Stimulated activated CD4-positive, alpha-beta T cell treated with anti-CD3 and anti-CD28 coated beads, Interleukin-2, amount 100 ng/mL, for 24 hours (primary cell): ENCODE measurements at places on chromosomes 7 and 10.

DNA sequence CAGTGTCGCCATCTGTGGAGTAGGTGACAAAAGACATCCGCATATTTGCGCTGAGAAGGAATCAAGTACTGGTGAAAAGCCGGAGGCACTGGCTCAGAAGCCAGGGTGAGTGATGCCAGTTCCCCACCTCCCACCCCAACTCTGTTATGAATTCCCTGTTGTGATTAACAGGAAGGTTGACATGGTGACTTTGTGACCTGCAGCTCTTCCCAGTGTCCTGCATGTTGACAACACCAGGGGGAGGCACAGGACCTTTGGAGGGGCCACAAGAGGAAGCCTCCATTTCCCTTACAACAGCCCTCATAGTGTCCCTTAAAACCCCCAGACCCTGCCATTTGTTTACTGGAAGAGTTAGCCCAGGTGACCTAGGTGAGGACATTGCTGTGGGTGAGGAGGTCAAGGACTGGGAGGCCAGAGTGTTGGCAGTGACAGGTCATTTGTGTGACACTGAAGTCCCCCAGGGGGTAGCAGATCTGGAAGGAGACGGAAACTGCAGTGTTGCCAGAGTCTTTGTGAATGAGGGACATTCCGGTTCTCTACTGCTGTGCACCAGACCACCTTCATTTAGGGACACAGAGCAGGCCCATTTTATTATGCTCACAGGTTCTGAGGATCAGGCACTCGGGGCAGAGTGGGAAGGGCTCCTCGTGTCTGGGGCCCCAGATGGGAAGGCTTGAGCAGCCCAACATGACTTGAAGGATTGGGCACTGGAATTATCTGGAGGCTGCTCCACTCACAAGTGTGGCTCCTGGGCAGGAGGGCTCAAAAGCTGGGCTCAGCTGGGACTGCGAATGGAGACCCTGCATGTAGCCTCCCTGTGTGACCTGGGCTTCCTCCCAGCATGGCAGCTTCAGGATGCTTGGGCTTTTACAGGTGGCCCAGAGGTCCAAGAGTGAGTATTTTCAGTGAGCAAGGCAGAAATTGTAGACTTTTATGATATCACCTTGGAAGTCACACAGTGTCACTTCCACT, 13.0 kb upstream of the ANTXRL start:
- no peak for DNase-seq

DNA sequence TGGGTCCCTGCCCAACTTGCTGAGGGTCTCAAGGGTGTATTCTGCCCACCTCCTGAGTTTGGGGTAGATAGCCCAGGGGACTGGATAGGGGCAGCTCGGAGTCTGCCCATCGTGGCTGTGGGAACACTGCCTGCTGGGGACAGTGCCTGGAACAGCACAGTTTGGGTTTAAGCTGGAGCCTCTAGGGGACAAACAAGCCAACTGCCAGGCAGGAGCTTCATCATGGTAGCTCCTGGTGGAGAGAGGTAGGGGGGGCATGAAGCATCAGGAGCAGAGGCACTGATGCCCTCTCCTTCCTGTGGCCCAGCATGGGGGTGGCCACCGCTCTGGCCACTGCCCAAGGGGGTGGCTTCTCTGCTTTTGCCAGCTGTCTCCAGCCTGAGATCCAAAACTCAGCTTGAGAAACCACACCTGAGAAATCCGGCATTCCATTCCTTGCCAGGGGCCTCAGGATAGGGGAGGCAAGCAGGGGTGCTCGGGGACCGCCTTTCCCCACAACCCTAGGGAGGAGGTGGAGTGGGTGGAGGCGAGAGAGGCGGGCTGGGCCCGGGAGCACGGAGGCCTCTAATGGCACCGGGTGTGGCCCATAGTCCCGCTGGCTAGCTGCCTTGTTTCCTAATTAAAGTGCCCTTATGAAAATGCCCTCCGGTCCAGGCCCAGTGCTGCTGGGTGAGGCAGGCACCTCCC, 47.6 kb downstream of the UNC5B start:
- DNase-seq, result no peak

DNA sequence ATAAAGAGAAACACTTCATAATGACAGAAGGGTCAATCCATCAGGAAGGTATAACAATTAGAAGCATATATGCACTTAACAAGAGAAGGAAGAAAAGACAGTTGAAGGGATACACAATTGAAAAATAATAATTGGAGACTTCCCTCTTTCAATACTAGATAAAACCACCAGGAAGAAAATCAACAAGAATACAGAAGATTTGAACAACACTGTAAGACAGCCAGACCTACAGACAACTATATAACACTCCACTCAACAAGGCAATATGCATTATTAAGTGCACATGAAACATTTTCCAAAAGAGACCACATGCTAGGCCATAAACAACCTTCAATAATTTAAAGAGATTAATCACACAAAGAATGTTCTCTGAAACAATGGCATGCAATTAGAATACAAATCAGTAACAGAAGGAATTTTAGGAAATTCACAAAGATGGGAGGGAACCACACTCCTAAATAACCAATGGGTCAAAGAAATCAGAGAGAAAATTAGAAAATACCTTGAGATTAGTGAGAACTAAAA, 35.1 kb downstream of the ZNF438 start:
- no peak for DNase-seq

DNA sequence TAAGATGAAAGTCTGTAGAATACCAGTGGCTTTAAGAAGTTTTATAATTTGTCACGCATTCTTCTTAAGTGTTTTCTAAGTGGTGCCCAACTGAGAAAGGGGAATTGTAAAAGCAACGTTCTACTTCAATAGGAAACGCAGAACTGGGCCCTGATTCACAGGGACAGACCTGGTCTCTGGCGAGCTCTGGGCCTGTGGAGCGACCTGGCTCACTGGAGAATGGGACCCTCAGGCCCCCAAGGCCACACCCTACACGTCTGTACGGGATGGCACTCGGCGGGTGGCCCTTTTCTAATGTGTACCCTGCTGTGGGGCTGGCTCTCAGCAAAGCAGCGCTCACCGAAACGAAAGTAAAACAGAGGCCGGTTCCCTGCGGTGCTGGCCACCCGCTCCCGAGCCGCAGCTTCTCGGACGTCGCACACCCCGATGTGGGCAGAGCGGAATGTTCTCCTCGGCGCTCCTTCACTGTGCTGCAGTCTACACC, 205.0 kb downstream of the DIP2C start:
- peak; percentile 11 for DNase-seq

- DNase-seq, result peak; percentile 99
These were observed at the start of gene LUC7L2 for GRCh38 chr7:139359366-139360209. Gene LUC7L2 (plus strand): TSS chr7:139359894. CDS start chr7:139360262, 368 bp downstream.

- no peak for DNase-seq
These were observed 190.5 kb upstream of the PPP1R3A start for GRCh38 chr7:114109304-114109703.

GRCh38 chr7:33423646-33424020, 294.3 kb downstream of the BBS9 start:
- DNase-seq, result no peak

- no peak for DNase-seq
These were observed 7.1 kb downstream of the TASOR2 start for GRCh38 chr10:5691786-5692185.

- no peak for DNase-seq
These were observed 45.1 kb upstream of the SMNDC1 start for GRCh38 chr10:110349831-110350230.

DNA sequence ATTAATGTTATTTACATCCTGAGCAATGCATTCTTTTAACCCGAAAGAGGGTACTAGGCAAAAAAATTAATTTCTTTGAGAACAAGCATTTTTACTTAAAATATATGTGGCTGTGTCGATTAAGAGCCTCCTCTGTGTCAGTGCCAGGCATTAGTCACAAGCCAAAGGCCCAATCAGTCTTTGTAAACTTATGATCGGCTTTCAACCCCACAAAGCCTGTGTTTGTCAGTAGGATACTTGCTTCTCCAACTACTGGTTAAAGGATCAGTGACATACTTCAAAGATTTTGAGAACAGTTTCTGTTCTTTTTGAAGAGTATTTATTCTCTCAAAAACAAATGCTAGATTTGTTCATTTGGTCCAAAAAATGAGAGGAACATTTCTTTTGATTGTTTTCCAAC, 159.3 kb downstream of the NRCAM start:
- DNase-seq, result no peak

DNA sequence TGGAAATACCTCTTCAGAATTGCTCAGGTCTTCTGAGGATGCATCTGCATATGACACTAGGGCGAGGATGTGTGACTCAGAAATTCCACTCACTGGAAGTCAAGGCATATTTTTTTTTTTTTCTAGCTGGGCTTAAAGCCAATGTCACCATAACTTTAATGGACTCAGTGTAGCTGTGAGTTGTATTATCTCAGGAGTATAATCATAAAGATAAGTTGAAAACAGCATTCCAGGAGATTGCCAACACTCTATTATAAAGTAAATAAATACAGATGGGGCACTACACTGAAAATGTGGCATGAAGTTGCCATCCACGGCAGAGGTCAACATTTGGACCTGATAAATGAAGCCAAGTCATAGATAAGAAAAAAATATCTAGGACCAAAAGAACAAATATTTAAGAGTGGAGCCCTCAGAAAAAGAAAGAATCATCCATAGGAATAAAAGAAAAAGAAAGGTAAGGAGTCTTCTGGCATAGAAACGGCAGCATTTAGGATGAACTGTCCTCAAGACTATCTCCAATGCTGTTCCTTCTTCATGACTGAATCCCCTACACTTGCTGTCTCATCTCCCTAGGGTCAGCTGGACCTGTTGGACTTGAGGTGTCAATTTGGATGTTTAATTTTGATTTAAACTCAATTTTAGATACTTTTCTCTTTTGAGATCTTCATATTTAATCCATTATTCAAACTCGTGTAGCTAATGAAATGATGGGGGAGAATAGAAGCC, 72.9 kb upstream of the CAV2 start:
- DNase-seq, result no peak

- DNase-seq, result no peak
These were observed 11.6 kb downstream of the GOLGA7B start for GRCh38 chr10:97861097-97861750.

- no peak for DNase-seq
These were observed 28.1 kb downstream of the STAMBPL1 start for GRCh38 chr10:88908194-88908593.

- no peak for DNase-seq
These were observed 54.5 kb upstream of the OPALIN start for GRCh38 chr10:96413151-96413787.

- no peak for DNase-seq
These were observed 5.7 kb downstream of the LRRC20 start for GRCh38 chr10:70376436-70377378.

GRCh38 chr7:44796034-44796503, 412 bp upstream of the PPIA start:
- DNase-seq, result no peak

DNA sequence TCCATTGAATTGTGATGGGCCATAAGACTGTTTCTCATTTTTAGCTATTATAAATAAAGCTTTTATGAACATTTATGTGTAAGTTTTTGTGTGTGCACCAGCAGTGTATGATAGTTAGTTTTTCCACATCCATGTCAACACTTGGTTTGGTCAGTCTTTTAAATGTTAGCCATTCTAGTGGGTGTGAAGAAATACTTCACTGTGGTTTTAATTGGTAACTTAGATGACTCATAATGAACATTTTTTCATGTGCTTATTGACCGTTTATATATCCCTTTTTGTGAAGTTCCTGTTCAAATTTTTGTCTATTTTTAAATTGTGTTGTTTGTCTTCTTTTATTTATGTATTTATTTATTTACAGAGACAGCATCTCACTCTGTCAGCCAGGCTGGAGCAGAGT, 23.6 kb upstream of the PDK4 start:
- no peak for DNase-seq

GRCh38 chr10:103465411-103466179, 6.9 kb upstream of the CALHM1 start:
- no peak for DNase-seq

- DNase-seq, result no peak
These were observed 12.8 kb upstream of the POT1 start for GRCh38 chr7:124942399-124942798.

DNA sequence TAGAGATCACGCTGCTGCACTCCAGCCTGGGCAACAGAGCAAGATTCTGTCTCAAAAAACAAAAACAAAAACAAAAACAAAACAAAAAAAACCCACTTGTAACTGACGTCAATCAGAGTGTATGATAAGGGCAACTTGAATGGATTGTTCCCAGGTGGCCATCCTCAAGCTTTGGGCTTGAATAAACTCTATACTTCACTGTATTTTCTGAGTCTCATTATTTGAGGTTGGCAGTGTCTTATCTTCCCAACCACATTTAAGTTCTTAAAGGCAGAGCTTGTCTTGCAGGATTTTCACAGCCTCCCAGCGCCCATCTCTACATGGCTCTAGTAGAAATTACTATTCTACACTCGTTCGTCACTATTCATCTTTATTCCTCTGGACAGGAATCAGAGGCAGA, 5.1 kb upstream of the OAT start:
- DNase-seq, result no peak

DNA sequence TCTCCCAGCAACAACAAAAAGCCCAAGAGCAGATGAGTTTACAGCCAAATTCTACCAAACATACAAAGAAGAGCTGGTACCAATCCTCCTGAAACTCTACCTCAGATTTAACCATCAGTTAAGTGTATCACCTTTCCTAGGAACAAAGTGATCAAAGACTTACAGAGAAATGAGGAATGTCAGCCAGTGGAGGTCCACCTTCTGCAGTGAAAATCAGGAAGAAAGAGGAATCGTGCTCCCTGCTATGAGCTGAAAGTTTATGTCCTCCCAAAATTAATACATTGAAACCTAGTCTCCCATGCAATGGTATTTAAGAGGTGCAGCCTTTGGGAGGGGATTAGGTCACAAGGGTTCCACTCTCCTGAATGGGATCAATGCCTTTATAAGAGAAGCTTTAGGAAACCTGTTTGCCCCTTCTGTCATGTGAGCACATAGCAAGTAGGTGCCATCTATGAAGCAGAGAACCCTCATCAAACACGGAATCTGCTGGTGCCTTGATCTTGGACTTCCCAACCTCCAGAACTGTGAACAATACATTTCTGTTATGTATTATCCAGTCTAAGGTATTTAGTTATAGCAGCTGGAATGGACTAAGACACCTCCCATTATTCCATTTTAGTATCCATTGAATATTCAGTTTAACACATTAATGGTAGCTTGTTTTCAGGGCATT, 139.0 kb upstream of the FZD8 start:
- DNase-seq, result no peak

GRCh38 chr7:113812591-113813255, 106.1 kb downstream of the PPP1R3A start:
- DNase-seq, result no peak

- no peak for DNase-seq
These were observed 23.5 kb downstream of the CNOT4 start for GRCh38 chr7:135486261-135486920.

DNA sequence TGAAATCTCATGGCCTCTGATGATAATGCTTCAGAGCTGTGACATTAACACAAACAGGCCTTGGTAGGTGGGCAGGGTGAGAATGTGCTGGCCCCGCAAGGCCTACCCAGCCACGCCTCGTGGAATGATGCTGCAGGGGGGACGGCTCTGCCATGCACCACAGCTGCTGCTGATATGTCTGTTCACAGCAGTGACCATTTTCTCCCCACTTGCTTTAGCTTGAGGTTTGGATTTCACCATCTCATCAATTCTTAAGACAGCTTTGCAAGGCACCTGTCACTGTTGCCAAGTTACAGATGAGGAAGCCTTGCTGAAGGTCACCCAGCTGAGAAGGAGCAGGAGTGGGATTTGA, 128.3 kb downstream of the PTPN20 start:
- DNase-seq, result no peak
